Psoas muscle (tissue), 8 donors: ENCODE measurements at places on chromosomes 11 and 22. TPM values are rescaled to one million over a fixed set of nuclear protein-coding genes. Genes with fewer than 3 reads are reported as not detected.

Gene BATF2
- total RNA-seq = 1.7 TPM

Gene OVCH2
- not detected for total RNA-seq

Gene PANX2
- 0.25 TPM for total RNA-seq

Gene BEST1
- total RNA-seq = 0.91 TPM

DNA sequence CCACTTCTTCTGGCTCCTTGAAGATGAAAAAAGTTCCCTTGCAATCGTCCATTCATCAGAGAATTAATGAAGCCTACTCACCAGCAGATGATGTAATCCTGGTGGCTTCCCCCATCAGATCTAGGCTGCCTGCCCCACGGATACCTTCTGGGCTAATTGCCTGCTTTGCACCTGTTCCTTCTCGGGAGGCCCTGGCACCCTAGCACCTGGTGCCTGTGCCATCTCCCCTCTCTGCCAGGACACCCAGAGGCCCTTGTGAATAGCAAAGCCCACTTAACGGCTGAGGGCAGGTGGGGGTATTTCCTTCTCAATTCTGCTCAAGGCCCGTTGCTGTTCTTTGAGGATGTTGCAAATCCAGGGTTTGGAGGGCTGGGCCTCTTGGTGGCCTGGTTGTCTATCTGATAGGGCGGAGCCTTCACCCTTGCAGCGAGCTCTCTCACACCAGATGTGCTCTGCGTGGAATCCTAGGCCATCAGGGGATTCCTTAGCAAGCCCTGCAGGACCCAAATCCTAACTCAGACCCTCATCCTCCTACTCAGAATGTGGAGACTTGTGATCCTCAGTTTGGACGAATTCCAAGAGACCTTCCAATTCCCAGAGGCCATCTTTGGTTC lies at the start of gene LMO2:
Gene LMO2, minus strand, starts transcription at position 363 of the 614 bp plus-strand sequence. CDS start 22,360 bp downstream, outside the sequence.
- no peak for DNase-seq
- peak within 1 kb of the TSS; percentile 52 for H3K4me3 ChIP-seq
- H3K27me3 ChIP-seq = no peaks in the 10 kb centered on the region
- peak within 1 kb of the TSS; percentile 75 for H3K27ac ChIP-seq

- H3K27me3 ChIP-seq = no peaks in the 10 kb centered on the region
- no peak overlapping the region for H3K27ac ChIP-seq
- no peaks in the 10 kb centered on the region for H3K4me1 ChIP-seq
These were observed 14.6 kb downstream of the GLB1L2 start for GRCh38 chr11:134346101-134346975.

DNA sequence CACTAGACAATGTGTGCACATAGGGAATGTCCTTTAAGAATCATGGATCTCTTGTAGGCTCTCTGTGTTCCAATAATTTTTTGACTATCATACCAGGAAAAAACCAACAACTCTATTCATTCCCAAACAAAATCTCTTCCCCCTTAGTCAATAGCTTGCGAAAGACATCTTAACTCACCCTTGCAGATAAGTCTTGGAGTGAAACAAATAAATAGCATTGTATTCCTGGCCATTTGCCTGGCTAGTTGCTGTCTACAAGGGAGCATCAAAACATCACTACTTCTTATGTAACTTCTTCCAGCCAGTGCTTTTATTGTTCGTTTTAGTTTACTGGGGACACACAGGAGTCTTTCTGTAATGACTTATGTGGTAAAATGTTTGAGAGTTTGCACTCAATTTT lies 29.4 kb downstream of the SCN3B start:
- H3K27ac ChIP-seq = no peak overlapping the region
- no peaks in the 10 kb centered on the region for H3K27me3 ChIP-seq
- DNase-seq = no peak
- no peak overlapping the region for H3K4me3 ChIP-seq

GRCh38 chr11:83220260-83220659 lies 26.7 kb downstream of the ANKRD42 start:
- no peak overlapping the region for H3K27ac ChIP-seq
- no peak overlapping the region for H3K4me3 ChIP-seq
- H3K27me3 ChIP-seq = no peaks in the 10 kb centered on the region
- no peaks in the 10 kb centered on the region for H3K4me1 ChIP-seq

DNA sequence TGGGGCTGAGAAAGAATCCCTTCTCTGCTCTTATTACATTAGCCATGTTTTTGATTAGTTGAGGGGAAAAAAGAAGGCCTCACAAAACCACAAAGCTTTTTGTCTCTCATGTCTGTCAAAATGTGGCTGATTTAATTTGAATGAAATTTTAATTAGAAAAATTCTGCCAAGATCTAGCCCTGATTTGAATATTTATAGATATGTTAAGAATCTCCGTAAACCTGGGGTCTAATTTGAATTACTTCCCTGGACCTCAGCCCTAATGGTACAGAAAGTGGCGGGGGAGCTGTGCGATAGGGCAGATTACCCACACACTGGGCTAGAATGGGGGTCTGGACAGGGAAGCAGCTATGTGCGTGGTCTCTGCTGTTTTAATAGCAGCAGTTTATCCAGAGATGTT lies 141.3 kb upstream of the TTC12 start:
- no peaks in the 10 kb centered on the region for H3K36me3 ChIP-seq
- H3K27me3 ChIP-seq = no peaks in the 10 kb centered on the region
- H3K27ac ChIP-seq = no peak overlapping the region
- H3K4me3 ChIP-seq = no peak overlapping the region

GRCh38 chr11:120168108-120168959 lies 30.4 kb upstream of the TRIM29 start:
- no peaks in the 10 kb centered on the region for H3K4me1 ChIP-seq
- H3K36me3 ChIP-seq = no peaks in the 10 kb centered on the region
- no peak for DNase-seq
- peak overlapping the region; percentile 62 for H3K4me3 ChIP-seq
- H3K27ac ChIP-seq = no peak overlapping the region
- peaks cover 69% of the 10 kb centered on the region for H3K27me3 ChIP-seq

- no peaks in the 10 kb centered on the region for H3K4me1 ChIP-seq
- no peak overlapping the region for H3K27ac ChIP-seq
- no peaks in the 10 kb centered on the region for H3K36me3 ChIP-seq
- H3K4me3 ChIP-seq = no peak overlapping the region
- H3K27me3 ChIP-seq = no peaks in the 10 kb centered on the region
- DNase-seq = no peak
These were observed 15.3 kb downstream of the CADM1 start for GRCh38 chr11:115488945-115489344.

GRCh38 chr11:2445746-2446551 lies 1.1 kb downstream of the KCNQ1 start:
- H3K27ac ChIP-seq = no peak overlapping the region
- peaks cover 23% of the 10 kb centered on the region for H3K27me3 ChIP-seq
- no peaks in the 10 kb centered on the region for H3K36me3 ChIP-seq
